Cerebellar cortex (tissue), 1 donor: ENCODE measurements at places on chromosomes 11 and 22.

- DNase-seq = no peak
Measured at GRCh38 chr11:1912289-1912878, 7.1 kb upstream of the TNNT3 start.

- DNase-seq = no peak
Measured at GRCh38 chr22:36806835-36807234, 10.0 kb downstream of the PVALB start.

DNA sequence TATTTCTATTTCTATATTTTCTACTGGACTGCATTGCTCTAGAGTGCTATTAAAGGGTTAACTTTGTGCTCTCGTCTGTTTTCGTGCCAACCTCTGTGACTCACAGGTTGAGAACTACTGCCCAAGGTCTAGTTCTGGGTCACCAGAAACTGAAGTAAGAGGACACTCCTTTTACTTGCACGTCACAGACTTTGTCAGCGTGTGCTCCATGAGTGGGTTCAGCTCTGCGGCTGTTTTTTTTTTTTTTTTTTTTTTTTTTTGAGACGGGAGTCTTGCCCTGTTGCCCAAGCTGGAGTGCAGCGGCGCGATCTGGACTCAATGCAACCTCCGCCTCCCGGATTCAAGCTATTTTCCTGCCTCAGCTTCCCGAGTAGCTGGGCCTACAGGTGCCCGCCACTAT is 49.8 kb downstream of the CLMP start:
- no peak for DNase-seq

- DNase-seq = no peak
Measured at GRCh38 chr11:66987158-66987620, 12.1 kb downstream of the C11orf86 start.

DNA sequence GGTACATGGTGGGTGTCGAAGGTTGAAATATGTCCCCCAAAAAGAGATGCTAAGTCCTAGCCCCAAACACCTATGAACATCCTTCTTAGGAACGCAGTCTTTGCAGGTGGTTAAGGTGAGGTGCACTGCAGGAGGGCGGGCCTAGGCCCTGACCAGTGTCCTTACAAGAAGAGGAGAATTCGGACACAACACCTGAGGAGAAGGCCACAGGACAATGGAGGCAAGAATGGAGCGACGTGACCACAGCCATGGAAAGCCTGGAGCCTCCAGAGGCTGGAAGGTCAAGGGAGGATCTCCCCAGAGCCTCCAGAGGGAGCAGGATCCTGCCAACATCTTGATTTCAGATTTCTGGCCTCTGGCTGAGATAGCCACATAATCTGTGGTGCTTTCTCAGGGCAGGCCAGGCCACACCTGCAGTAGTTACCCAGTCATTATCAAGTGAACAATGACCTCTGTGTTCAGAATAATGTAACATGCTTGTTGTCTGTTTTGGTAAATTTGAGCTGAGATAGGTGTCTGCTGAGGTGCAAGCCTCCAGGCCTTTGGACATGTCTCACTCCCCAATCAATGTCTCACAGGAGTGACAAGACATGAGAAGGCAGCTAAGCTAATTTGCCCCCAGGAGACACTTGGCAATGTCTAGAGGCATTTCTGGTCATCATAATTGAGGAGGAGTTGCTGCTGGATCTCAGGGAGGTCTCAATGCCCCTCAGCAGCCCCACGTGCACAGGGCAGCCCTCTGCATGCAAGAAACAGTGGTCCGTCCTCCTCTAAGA is 498.9 kb downstream of the BRD1 start:
- no peak for DNase-seq

- no peak for DNase-seq
Measured at GRCh38 chr11:34624069-34624468, 3.2 kb downstream of the EHF start.
